ENCODE measurements at places on chromosomes 13 and 19. TPM values are rescaled to one million over a fixed set of nuclear protein-coding genes. Genes with fewer than 3 reads are reported as not detected.
A peak's percentile ranks its signal among the peaks of the same experiment; 100 is the strongest.

GRCh38 chr19:58498316-58499020 lies 13.3 kb downstream of the SLC27A5 start:
- peak; percentile 65 for DNase-seq

DNA sequence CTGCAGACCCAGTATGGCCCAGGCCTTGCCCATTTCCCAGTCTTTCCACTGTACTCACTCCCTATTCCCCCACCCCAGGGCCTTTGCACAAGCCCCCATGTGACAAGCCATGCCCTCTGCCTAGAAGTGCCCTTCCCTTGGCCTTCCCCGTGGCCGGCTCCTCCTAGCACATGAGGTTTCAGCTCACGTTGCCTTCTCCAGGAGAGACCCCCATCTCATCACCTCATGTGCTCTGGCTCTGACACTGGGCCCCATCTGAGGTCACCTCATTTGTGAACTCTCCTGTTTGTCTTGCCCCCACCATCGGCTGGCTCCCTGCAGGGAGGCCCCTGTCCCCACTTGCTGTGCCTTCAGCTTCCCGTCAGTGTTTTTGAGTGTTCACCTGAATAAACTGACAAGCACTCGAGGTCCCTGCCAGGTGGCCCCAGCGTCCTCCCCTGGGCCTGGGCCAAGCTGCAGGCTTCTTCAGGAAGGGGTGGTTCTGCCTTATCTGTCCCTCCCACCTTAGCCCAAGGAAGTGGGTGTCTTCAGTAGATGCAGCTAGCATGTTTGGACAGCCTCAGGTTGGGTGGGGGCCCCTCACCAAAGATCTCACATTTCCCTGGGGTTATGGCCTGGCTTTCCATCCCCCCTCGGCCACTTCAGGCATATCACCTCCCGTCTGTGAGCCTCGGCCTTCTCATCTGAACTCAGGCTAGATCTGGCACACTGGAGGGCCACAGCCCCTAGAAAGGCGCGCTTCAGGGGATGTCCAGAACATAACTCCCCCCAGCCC lies 3.8 kb upstream of the SLC25A42 start:
- DNase-seq = no peak

GRCh38 chr19:44236384-44236783 lies 23.3 kb upstream of the ZNF233 start:
- no peak for DNase-seq

GRCh38 chr19:15466851-15467733 lies 2.7 kb upstream of the RASAL3 start:
- DNase-seq = no peak

- no peak for DNase-seq
These were observed 45.7 kb upstream of the C1QTNF9 start for GRCh38 chr13:24263632-24264031.

- no peak for DNase-seq
These were observed 167.5 kb upstream of the UBL3 start for GRCh38 chr13:30017880-30018279.

- DNase-seq = no peak
These were observed 1211.5 kb downstream of the PCDH17 start for GRCh38 chr13:58843071-58843470.

DNA sequence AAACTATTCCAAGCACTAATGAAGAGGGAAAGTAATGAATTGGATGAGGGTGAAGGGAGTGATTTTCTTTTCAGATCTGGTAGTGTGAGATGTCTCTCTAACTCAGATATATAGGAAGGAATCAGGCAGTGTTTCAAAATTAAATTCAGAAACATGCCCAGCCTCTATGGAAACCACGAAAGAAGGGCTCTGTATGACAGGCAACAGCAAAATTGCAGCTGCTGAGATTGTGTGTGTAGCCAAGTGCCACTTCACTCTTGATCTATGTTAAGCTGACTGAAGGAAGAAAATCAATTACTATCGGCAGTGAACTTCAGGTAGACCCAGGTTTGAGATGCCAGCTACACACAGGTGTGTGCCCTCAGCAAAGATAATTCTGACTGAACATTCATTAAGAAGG lies 387.4 kb downstream of the PCDH9 start:
- DNase-seq = no peak

DNA sequence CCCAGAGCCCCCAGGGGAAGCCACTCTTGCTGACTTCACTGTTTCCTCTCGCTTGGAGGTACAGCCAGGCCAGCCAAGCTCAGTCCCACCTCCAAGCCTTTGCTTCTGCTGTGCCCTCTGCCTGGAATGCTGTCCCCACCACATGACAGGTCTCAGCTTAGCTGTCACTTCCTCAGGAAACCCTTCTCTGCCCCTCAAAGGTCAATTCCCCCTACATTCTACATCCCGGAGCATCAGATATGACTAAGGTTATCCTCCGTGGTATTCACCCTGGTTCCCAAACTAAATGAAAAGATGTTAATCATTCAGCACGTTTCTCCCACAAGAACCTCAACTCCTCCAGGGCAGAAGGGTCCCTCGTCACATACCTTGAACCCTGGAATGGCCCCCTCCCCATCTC lies 53.5 kb downstream of the PTPRS start:
- DNase-seq = no peak

DNA sequence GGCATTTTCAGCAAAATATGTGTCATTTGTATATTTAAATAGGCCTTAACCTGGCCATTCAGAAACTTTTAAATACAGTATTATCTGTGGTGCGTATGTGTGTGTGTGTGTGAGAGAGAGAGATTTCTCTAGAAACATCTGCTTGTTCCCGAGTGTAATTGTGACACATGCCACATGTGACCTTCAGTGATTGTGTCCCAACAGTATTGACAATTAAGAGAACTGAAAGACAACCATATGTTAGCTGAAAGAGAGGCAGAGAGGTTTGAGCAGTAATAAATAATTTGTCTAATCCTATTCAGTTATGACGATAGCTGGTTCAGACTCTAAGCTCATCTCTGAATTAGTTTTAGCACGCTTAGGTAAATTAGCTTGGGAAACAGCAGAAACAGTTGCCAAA lies 1503.1 kb downstream of the PCDH9 start:
- no peak for DNase-seq

- no peak for DNase-seq
These were observed 36.9 kb downstream of the DHRS12 start for GRCh38 chr13:51767100-51767499.

- no peak for DNase-seq
These were observed 630 bp downstream of the PNPLA6 start for GRCh38 chr19:7535998-7536695.

- DNase-seq = no peak
These were observed 1556.2 kb downstream of the SLITRK5 start for GRCh38 chr13:89227356-89227755.

- DNase-seq = no peak
These were observed 574.0 kb downstream of the EFNB2 start for GRCh38 chr13:105961438-105961837.

DNA sequence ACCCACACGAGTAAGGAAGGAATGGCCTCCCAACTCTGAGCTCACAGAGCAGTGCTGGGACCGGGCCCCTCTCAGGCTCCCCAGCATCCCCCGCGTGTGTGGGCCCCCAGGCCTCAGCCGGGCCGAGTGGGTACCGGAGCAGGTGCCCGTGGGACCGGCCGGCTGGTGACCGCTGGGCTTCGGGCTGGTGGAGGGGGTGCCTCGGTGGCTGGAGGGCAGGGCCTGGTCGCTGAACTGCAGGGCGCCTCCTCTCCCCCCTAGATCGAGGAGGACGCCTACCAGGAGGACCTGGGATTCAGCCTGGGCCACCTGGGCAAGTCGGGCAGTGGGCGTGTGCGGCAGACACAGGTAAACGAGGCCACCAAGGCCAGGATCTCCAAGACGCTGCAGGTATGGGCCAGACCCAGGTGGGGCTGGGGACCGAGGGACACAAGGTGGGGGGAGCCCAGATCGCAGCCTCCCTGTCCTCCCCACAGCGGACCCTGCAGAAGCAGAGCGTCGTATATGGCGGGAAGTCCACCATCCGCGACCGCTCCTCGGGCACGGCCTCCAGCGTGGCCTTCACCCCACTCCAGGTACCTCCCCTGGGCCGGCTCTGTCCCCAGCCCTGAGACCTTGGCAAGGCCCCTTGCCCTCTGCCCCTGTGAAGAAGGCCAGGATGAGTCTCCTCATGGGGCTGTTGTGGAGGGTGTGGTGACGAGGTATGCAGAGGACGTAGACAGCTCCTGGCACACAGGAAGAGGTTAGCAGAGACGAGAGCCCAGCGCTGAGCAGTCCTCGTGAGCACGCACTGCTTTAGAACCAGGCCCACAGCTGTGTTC lies 8.6 kb upstream of the CNOT3 start:
- no peak for DNase-seq

DNA sequence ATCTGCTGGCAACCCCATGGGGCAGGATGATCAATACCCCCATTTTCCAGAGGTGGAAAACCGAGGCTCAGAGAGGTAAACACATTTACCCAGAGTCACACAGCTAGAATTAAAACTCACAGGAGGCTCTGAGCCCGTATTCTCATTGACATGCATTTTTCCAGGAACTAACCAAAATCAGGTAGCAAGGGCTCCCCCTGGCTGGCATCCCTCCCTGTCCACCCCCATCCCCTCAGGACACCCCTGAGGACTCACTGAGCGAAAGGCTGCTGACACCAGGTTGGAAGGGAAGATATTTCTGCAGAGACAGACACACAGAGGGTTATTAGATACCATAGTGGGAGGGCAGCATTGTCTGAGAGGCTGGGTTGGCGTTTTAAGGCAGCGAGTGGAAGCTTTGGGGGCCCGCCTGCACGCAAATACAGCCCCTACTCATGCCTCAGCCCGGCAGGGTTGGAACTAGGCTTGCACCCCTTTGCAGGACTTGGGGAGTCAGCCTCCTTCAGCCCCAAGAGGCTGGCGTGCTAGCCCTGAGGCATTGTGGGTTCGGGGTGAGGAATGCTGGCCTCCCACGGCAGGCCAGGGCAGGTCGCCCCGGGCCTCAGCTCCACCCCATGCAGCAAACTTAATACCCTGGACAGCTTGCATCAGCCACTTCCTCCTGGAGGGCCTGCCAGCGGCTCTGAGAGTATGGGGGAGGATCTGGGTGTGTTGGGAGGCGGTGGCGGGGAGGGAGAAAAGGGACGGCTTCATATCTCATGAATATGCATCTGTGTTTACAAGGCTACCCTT lies 3.9 kb downstream of the SLC1A5 start:
- DNase-seq = peak; percentile 88

DNA sequence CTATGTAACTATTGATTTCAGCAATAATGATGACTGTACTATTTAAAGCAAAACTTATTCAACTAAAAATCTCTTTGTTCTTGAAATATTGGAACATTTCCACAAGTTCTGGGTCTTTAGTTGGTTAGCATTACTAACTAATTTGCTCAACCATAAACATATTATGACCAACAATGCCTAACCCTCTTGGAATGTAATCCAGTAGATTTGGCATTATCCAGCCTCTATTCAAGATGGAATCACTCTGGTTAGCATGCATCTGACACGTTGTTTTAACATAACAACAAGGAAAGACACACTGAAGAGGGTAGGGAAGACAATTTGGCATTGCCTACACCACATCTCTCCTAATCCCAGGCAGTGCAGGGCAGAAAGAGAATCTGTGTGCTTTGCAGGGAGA lies 941.3 kb upstream of the PCDH20 start:
- DNase-seq = no peak

DNA sequence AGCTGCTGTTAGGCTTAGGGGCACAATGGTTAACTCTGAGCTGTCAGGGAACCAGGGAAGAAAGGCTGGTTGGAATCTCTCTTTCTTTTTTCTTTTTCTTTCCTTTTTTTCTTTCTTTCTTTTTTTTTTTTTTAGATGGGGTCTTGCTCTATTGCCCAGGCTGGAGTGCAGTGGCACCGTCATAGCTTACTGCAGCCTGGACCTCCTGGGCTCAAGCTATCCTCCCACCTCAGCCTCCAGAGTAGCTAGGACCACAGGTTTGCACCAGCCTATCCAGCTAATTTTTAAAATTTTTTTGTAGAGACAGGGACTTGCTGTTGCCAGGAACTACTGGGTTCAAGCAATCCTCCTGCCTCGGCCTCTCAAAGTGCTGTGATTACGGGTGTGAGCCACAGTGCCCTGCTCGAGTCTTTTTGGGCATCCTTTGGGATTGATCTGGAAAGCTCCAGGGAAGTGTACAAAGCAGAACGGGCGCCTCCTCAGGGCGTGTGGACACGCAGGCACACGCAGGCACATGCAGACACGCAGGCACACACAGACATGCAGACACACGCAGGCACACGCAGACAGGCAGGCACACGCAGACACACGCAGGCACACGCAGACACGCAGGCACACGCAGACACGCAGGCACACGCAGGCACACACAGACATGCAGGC lies 99.2 kb downstream of the GADD45B start:
- DNase-seq = peak; percentile 9

DNA sequence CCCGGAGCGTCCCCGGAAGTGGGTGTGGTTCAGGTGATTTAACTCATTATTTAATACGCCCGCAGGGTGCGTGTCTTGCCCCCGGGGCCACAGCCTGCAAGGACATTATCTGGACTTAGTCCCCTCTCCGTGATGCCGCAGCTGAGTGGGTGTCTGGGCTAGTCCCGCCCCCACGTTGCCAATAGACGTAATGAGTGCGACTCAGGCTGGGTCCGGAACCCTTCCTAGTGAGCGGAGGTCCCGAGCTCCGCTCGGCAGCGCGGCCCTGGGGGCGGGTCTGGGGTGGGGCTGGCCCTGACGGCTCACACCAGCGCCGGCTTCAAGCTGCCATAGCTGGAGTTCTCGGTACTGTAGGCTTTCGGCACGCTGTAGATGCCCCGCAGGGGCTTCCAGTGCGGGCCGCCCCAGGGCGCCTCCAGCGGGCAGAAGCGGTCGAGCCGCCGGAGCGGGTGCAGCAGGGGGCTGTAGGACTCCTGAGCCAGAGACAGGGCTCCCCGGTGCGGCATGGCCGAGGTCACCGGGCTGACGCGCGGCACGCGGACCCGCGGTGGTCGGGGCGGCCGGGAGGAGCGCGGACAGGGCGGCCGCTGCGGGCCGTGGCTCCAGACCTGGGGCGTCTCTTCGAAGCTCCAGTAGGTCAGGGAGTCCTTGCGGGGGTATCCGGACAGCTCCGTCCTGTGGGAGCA lies 918 bp upstream of the LHB start:
- DNase-seq = peak; percentile 69

ATP7B gene
- total RNA-seq = 11.3 TPM

ZNF606 gene
- 11.6 TPM for total RNA-seq

CYP4F2 gene
- 8.6 TPM for total RNA-seq

PSG7 gene
- total RNA-seq = not detected

ZFR2 gene
- 0.66 TPM for total RNA-seq

TRMT1 gene
- total RNA-seq = 30.0 TPM

LMTK3 gene
- 2.6 TPM for total RNA-seq

ZNF430 gene
- total RNA-seq = 9.7 TPM

CXCL17 gene
- not detected for total RNA-seq

S1PR5 gene
- total RNA-seq = 0.23 TPM

CALR3 gene
- total RNA-seq = not detected

All from mucosa of descending colon (tissue), 3 donors.